COR-L47 (cell line): ENCODE measurements at places on chromosomes 1 and 21.

GRCh38 chr21:41195311-41195710, 27.4 kb downstream of the BACE2 start:
- DNase-seq = no peak

GRCh38 chr1:215005078-215005477, 77.5 kb upstream of the KCNK2 start:
- DNase-seq = no peak

- DNase-seq = no peak
Observed at GRCh38 chr1:19229828-19230325, 19.8 kb upstream of the UBR4 start.

GRCh38 chr1:235923466-235924021, 56.8 kb upstream of the LYST start:
- peak; percentile 46 for DNase-seq

DNA sequence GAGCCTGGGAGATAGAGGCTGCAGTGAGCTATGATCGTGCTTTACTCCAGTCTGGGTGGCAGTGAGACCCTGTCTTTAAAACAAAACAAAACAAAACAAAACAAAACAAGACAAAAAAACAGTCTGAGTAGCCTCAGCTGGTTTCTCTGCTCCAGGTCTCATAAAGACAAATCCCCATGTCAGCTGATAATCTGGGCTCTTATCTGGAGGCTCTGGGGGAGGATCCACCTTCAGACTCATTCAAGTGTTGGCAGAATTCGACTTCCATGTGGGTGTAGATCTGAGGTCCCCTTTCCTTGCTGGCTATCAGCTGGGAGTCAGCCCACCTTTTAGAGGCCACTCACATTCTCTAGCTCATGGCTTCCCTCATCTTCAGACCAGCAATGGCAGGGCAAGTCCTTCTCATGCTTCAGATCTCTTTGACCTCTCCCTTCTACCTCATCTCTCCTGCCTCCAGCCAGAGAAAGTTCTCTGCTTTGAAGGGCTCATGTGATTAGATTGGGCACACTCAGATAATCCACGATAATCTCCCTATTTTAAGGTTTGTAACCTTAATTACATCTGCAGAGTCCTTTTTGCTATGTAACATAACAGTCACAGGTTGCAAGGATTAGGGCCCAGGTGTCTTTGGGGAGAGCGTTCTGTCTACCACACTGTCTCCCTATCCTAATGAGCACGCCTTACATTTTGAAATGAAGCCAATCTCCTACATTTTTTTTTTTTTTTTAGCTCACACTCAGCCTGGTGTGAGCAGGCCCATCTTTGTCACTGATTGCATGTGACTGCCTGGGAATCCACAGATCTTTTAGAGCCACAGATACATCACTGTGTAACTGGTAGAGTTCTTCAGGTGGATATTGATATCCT, 7.5 kb upstream of the PYCR2 start:
- DNase-seq = no peak

DNA sequence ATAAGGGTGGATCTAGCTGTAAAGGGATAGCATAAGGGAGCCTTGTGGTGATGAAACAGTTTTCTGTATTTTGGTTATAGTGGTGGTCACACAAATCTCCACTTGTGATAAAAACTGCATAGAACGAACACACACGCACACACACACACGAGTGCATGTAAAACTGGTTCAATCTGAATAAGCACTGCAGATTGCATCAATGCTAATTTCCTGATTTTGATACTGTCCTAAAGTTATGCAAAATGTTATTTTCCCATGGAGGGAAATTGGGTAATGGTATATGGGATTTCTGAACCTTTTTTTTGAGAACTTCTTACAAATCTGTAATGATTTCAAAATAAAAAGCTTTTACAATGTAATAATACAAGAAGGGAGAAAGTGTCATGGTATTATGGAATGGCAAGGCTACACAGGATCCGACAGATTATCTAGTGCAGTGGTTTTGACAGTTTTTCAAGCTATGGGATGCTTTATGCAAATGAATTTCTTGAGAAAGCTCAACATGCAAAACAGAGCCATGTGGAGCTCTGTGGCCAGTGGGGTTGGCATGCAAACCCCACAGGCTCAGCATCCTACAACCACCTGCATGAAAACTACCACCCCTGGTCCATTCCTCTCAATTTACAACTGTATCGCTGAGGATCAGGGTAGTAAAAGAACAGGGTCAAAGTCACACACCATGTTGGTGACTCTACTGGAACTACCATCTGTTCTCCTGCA, 18.8 kb downstream of the SLC41A1 start:
- DNase-seq = no peak

DNA sequence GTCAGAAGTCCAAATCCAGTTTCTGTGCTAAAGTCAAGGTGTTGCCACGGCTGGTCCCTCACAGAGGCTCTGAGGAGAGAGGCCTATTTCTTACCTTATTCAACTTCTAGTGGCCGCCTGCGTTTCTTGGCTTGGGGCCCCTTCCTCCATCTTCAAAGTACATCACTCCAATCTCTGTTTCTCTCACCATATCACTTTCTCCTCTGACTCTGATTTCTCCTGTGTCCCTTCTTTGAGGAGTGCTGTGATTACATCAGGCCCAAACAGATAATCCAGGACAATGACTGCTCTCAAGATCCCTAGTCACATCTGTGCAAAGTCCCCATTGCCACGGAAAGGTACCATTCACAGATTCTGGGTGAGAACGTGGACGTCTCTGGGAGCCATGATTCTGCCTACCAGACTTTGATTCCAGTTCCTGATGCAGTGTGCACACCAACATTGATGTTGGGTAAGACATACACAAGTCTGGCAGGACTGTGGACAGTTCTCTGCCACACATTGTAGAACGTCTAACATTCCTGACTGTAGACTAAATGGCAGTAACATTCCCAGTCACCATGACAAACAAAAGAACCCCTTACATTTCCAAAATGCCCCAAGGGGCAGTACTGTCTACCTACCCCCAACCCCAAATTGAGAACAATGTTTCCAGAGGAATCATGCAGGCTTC, 43.0 kb upstream of the ITPKB start:
- DNase-seq = no peak

GRCh38 chr21:27320868-27321267, 354.0 kb upstream of the ADAMTS5 start:
- DNase-seq = peak; percentile 7

DNA sequence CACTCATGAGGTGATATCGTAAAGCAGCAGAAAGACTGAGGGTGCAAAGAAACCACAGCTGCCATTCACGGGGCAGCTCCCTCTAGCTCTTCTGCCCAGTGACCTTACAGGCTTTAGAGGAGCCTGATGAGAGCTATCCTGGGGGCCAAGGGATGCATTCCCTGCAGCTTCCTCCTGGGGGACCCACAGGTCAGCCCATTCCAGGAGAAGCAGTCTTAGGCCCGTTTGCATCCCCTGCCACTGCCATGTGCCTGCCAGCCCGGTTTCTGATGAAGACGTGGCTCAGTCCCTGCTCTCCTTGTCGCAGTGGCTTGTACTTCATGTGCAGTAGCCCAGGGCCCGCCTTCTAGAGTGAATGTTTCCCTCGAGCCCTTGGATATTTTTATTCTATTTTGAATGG, 22.8 kb downstream of the ATP5PO start:
- no peak for DNase-seq

DNA sequence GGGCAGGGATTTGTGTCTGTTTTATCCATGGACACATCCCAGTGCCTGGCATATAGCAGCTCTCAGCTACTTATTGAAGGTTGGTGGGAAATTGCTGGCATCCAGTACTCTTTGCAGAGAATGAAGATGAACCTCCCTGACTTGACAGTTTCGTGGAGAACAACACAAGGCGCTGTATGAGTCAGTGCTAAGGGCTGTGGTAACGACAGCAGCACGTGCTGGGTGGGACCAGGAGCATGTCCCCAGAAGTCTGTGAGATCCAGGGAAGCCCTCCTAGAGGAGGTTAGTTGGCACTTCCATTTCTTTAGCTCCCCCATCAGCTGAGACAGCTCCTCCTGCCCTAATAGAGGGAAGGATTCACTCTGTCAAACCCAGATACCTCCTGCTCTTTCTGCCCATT, 25.9 kb upstream of the IL19 start:
- DNase-seq = no peak

DNA sequence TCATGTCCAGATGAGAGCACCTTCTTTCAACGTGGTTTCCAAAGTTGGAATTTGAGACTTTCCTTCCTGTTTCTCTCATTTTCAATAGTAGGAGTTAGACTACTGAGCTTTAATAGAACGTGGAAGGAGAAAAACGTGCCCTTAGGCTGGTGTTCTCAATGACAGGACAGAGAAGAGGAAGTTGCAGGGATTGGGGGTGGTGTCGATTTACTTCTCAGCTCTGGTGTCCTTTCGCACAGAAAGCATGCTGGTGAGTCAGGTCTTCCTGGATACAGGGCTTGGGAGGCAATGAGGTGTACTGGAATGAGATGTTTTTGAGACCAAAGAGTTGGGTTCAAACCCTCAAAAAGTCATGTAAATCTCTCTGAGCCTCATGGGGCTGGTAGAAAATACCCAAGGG, 67.1 kb downstream of the HIVEP3 start:
- DNase-seq = no peak

DNA sequence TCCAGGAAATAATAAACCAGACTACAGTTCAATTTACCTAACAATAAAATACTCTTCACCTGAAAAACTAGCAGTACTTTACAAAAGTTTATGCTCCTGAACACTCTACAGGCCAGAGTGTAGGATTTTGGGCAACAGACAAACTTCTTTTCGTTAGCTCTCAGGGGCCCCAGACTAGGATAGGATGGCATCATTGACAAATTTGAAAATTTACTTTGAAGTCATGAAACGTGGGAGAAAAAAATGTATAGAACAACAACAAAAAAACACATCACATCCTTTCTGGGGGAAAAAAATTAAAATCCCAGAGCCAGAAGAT, 1.2 kb downstream of the PTP4A2 start:
- no peak for DNase-seq

DNA sequence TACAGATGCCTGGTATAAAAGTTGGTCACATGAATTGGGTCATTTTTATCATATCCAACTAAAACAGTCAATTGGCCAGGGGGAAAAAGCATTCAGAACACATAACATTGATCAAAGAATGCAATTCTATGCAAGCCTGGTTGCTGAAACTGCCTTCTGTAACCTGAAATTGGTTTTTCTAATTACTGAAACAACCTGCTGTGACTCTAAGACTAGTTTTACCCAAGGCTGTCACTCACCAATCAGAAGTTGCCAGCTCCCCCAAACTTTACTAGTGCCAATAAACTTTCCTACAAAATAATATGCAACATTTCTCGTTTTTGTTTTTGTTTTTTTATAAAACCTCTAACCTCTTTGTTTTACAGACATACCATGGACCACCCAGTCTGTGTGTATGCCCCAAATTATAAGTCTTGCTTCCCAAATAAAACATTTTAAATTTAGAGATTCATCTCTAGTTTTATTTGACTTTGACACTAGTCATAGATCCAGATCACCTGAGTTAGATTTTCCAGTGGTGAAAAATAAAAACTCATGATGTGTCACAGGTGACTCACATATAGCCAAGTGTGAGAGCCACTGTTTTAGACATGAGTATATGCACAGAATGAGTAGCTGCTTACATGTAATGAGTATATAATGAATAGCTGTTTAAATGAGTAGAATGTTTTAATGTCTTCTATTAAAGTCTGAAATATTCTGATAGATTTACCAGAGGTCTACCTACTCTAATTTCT, 64.2 kb upstream of the CR2 start:
- no peak for DNase-seq

GRCh38 chr1:180243517-180244221, 13.6 kb downstream of the LHX4 start:
- DNase-seq = peak; percentile 30

- no peak for DNase-seq
Observed at GRCh38 chr1:151867321-151867720, 13.8 kb upstream of the THEM5 start.

DNA sequence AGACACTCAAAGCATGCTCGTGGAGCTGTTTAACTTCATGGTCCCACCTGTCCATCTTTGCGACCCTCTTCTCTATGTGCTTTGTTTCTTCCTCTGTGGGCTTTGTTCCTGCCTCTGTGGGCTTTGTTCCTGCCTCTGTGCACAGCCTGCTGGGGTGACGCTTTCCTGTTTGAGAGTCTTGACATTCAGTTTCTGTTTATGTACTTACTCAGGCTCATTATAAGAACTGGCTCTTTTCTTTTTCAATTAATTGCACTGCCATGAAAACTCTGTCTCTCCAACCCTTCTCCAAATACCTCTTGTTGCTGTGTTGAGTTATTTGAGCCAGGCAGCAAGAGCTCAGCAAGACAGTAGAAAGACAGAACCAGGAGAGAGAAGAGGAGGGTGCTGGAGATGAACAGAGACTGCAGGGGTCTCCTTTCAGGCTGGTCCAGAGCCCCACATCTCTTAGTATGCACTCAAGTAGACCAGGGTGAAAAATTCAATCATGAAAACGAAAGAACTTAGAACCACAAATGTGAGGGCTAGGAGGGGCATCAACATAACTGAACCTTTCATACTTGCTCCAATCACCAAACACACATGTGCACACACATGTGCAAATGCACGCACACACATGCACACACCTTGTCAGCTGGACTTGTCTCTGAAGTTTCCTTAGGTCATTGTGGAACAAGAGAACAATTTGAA, 88.3 kb upstream of the SGIP1 start:
- DNase-seq = no peak

DNA sequence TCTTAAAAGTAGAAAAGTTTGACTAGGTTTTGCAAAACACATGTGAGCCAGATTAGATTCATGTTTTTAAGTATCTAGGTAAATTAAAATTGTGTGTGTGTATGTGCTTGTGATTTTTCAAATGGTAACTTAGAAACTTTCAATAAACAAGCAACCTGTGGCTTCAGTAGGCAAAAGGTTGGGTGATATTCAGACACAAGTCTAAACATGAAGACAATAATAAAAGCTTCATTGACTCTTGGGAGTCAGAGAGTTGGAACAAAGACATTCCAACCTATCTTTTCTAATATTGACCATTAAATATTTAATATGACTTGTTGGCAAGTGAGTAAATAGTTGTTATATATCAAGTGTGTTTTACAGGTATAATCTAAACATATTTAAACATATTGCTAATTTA, 1049.6 kb upstream of the ADGRL4 start:
- DNase-seq = no peak

- no peak for DNase-seq
Observed at GRCh38 chr1:245580651-245581050, 425.9 kb downstream of the KIF26B start.

- DNase-seq = peak; percentile 99
Observed at GRCh38 chr21:37366482-37367316, at the start of gene DYRK1A. Gene DYRK1A, plus strand, starts transcription at chr21:37366773. Its CDS starts 53,602 bp downstream, at chr21:37420375.

GRCh38 chr21:38790961-38791360, 14.8 kb upstream of the ETS2 start:
- no peak for DNase-seq

GRCh38 chr1:44832056-44832705, 10.9 kb downstream of the PTCH2 start:
- DNase-seq = no peak

GRCh38 chr1:176884286-176884685, 280.2 kb downstream of the ASTN1 start:
- no peak for DNase-seq

GRCh38 chr1:30824736-30825429, 67.3 kb upstream of the LAPTM5 start:
- no peak for DNase-seq

GRCh38 chr1:19067182-19067911, 110.9 kb upstream of the IFFO2 start:
- peak; percentile 75 for DNase-seq
